ENCODE measurements at places on chromosomes 2 and 18.

DNA sequence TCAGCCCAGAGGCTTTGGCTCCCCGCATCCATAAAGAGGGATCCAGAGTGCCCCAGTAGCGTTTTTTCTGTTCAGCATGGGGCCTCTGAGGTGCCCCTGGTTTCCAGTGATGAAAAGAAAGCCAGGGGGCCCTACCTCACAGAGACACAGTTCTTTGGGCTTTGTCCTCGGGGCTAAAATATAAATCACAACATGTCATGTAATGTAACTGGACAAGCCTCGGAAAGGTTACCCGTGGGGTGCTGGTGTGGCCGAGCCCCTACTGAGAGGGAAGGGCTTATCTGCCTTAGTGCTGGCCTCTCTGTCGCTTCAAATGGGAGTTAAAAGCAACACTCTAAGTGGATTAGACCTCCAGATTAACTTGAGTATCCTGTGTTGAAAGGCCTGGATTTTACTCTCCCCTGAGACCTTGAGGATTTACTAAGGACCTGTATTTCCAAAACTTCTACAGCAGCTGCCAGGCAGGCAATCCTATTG is 251.6 kb upstream of the APCDD1 start:
- DNase-seq, result no peak

DNA sequence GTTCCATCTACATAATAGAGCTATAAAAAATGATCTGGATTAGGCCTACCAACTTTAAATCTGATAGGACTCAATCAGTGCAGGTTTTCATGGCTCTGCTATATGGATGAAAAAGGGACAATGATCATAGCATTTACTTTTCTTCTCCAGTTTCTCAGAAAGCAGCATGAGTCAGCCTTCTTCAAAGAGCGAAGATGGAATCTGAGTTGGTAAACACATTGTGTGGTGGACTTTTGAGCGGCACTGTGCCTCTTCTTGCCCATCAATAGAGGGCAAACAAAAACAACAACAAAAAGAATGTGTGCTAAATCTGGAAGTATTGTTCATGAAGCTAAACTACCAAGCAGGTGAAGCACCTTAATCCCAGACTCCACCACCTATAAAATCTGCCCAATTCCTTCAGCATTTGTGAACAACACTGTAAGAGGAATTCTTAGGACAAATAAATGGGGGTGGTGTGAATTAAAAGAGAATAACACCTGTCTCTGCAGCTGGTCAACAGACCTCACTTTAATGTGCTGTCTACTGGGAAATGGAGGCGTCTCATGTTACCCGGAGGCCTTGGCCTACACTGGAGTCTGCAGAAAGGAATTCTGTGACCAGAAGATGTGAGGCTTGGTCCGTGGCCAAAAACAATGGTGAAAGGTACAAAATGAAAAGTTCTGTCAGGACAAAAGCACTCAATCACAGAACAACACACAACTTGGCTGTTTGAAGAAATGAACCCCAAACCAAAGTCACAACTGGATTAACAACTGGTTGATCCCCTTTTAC is 609.0 kb downstream of the IRS1 start:
- DNase-seq, result no peak

GRCh38 chr2:127577503-127577902 is 42.0 kb downstream of the MYO7B start:
- DNase-seq, result no peak

DNA sequence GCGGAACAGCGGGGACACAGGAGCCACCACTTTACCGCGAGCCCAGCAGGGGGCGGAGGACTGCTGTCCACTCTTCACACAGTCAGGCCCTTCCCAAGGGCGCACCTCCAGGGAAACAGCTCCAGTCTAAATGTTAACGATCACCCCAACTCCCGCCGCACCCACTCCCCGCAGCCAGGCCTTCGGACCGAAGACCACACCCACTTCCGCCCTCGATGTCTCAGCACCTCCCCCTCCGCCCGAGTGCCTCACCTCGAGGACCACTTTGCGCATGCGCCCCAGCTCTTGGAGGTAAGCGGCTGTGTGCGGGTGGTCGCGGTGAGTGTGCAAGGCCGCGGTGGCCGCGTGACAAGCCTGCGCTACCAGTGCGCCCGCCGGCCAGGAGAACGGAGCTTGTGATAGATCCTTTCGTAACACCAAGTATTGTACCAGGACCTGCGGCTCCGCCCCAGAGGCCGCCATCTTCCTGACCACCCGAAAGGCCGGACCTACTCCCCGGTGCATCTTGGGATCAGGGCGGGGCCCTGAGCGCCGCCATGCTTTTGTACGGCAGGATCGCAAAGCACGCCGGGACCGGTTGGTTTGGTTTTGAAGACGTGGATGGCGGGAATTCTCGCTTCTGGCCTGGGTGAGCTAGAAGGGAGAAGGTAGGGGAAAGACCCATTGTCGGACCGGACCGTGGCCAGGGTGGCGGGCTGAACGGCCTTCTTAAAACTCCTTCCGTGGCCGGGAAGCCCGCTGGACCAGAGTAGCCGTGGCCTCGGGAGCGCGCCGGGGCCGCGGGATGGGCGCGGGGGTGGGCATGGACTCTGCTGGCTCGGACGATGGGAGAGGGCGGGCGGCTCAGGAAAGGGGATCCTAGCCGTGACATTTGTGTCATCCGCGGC is at the start of the genes CENPO and PTRHD1:
Gene CENPO, plus strand, starts transcription at position 552 of the 887 bp plus-strand sequence. CDS start 495 bp downstream, outside the sequence.
Gene PTRHD1, minus strand, starts transcription at position 518 of the 887 bp plus-strand sequence. Its CDS starts 14 bp downstream, at position 504.
- DNase-seq, result peak; percentile 71

GRCh38 chr2:219489315-219489714 is 9.4 kb upstream of the GMPPA start:
- DNase-seq, result no peak

GRCh38 chr2:218427741-218428140 is 8.8 kb downstream of the VIL1 start:
- no peak for DNase-seq

- no peak for DNase-seq
These were observed 246.0 kb downstream of the CLIP4 start for GRCh38 chr2:29361231-29361630.

- no peak for DNase-seq
These were observed 115.2 kb downstream of the SLC5A7 start for GRCh38 chr2:108101481-108101880.

GRCh38 chr2:40281021-40281940 is 170.6 kb downstream of the SLC8A1 start:
- DNase-seq, result no peak

DNA sequence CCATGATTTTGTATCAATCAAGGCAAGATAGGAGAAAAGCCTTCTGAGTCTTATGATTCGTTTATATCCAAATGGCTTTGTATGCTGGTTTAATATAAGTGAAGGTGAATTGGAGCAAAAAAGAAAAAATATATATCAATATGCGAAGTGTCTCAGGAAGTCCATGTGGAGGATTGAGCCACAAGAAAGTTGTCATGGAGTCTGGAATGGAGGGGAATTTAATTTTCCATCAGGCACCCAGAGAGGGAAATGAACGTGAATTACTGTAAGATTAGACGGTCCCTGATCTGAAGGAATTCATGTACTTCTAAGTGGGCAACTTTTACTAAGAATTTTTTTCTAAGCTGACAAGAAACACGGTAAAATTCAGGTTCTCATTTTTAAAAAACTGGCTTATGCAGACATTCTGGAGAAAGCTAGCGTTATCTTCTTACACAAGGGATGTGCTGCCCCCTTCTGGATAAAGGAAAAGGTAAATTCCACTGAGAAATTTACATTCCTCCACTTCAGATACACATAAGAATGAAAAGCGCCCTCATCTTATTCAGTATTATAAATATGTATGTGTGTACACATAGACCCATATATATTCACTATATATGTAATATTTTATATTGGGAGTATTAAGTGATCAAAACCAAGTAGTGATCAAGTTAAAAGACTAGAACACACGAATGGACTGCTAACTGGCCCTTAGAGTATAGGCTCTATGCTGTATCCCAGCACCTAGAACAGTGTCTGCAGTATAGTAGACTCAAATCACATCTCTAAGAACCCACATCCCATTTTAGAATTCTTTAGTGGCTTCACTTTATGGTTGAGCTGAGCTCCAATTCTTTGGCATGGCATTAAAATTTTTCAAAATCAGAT is 289.0 kb upstream of the TFPI start:
- no peak for DNase-seq

DNA sequence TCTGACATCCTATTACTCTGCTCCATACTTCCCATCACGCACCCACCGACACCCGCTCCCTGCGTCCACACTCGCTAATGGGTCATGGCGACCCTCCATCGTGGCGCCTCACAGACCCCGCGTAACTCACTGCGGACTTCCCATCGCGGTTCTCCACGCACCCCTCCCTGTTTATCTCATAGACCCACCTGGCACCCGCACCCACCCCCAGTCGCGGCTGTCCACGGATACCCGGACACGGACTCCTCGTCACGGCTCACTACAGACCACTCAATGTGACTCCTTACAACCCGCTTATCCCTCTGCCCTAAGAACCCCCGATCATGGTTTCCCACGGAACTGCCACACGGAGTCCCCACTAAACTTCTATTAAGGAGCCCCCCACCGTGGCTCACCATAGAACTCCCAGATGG is 458 bp downstream of the CXXC1 start:
- DNase-seq, result no peak

GRCh38 chr2:73700661-73701447 is 36.3 kb downstream of the TPRKB start:
- no peak for DNase-seq

GRCh38 chr2:202773301-202773973 is 98.1 kb downstream of the ICA1L start:
- no peak for DNase-seq

GRCh38 chr2:204437408-204437807 is 107.9 kb upstream of the PARD3B start:
- no peak for DNase-seq

DNA sequence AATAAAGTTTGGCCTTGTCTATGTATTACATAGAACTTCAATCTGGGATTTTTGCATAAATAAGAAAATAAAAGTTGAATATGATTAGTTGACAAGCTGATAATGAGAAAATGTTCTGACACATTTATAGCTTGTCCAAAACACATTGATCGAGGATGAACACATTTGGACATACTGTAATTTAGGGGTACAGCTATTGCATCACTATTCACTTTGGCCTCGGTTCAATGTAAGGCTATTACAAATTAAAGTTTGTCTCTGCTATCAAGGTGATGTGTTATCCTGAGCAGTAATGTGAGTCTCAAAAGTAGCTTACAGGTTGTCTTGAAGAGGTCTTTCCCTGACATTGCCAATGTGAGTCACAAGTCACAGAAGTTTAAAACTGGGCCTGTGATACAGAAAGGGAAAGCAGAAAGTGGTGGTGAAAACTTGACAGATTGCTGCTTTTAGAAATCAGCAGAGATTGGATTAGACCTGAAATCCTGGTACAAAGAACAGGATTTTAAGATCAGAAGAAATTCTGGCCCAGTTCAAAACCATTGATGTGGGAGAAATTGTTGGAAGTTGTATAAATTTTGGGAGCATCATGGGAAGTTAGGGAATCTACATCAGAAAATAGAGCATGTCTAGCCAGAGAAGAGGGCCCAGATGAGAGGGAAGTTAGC is 674.1 kb downstream of the NYAP2 start:
- no peak for DNase-seq

DNA sequence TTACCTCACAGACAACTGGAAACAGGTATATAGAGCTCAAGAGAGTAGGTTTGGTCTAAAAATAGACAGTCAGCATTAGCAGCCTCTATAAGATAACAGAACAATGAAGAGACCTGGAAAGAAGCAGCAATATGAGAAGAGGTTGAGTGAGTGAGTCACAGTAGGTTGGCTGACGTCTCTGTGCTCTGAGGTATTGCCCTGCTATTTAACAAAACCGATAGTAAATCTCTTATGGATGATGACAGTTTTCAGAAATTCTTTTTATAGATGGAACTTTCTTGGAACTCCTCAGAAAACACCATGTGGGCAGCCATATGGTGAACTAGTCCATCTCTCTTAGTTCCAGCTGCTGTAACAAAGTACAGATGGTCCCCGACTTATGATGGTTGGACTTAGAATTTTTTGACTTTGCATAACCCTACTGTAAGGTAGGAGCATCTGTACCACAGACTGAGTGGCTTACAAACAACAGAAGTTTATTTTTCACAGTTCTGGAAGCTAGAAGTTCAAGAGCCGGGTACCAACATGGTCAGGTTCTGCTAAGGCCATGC is 123.5 kb downstream of the MBD2 start:
- DNase-seq, result no peak

All from cortex of kidney (tissue), 1 donor.